ENCODE measurements at places on chromosomes 3 and 15.

GRCh38 chr15:52243286-52243685 is 52.1 kb upstream of the GNB5 start:
- DNase-seq = no peak

GRCh38 chr3:76369170-76369569 is 583.8 kb upstream of the ZNF717 start:
- DNase-seq = no peak

DNA sequence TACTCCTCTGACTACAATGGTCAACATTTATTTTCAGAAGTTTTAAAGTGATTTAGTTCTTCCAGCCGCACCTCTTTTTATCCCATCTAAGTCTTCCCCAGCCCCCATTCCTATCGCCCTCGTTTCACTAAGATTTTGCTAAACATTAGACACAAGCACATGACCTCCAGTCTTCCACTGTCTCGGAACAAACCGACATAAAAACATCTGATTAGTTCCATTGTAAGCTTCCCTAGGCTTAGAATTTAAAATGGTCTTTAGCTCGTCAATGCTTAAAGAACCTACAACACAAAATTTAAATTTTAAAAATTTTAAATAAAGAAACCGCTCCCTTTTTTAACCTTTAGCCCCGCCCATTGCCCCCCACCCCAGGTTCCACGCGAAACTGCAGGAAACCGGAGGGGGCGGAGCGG is 284 bp upstream of the TSC22D2 start:
- DNase-seq = no peak

GRCh38 chr15:98671060-98672008 is 23.0 kb downstream of the IGF1R start:
- DNase-seq = no peak

DNA sequence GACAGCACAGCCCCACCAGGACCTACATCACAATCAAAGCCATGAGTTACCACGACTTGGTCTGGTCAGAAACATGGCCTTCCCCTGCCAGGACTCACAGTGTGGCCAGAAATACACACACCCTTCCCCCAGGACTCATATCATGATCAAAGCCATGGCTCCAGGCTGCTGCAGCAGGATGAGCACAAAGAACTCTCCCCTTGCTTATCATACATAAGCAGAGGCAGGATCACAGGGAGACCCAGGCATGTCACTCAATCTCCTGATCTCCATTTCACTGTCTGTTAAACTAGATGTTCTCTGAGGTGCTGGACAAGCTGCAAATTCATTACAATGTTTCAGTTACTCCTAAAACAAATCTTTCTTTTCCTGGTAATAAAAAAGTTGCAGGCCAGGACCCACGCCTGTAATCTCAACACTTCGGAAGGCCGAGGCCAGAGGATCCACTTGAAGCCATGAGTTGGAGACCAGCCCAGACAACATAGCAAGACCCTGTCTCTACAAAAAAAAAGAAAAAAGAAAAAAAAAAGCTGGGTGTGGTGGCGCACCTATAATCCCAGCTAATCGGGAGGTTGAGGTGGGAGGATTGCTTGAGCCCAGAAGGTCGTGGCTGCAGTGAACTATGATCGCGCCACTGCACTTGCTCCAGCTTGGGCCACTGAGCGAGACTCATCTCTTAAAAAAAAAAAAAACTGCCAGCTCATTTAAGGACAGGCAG is 1.2 kb downstream of the PFKFB4 start:
- no peak for DNase-seq

DNA sequence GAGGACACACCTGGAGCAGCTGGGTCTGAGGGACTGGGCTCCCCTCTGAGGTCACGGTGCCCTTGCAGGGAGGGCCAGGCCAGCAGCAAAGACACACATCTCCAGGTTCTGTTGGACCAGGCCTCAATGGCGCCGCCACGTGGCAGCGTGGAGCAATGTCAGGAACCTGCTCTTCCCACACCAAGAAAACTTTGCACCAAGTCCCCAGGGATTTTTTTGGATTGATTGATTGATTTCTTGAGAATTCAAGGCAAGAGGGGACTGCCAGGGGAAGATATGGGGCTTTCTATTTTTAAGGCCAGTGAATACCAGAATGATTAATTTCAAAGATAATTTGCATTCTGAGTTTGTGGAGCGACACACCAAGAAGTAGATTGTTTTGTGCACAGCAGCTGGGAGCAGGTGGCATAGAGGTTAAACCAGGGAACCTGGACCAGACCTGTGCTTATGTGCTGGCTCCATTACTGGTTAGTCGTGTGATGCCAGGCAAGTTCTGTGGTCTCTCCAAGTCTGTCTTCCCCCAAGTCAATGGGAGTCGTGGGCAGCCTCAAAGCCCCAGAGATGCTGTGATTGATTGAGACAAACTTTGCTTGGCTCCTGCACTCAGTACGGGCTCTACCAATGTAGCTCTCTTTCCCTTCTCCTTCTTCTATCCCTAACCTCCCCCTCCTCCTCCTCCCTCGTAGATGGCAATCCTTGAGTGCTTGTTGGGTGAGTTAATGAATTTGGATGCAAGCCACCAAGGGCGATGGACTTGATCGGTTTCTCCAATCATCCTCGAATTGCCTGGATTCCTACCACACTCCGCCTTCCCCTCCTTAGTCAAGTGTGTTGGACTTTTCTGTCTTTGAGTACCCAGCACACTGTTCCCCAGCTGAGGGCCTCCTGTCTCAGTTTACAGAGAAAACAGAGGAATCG is 96.2 kb upstream of the TRPM1 start:
- no peak for DNase-seq

GRCh38 chr15:101480613-101481380 is 8.7 kb downstream of the PCSK6 start:
- no peak for DNase-seq

DNA sequence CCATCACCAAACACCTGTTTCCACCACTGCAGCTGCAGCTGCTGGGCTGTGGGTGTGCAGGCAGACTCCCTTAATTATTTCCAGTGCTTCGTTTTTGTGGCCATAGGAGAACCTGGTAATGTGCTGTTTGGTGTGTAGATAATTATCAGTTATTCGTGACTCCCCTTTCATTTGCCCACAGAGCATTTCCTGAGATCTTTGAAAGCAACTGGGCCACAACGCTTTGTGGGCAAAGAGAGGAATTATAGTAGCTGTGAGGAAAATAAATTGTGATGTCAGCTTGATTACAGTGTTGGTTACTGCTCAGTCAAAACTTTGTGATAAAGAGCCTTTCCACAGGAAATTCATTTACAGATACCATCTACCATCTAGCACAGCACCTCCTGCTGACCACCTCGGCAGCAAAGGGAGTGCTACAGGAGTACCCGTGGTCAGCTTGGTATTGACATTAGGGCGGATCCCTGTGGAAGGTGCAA is 193.3 kb upstream of the SLCO3A1 start:
- no peak for DNase-seq

DNA sequence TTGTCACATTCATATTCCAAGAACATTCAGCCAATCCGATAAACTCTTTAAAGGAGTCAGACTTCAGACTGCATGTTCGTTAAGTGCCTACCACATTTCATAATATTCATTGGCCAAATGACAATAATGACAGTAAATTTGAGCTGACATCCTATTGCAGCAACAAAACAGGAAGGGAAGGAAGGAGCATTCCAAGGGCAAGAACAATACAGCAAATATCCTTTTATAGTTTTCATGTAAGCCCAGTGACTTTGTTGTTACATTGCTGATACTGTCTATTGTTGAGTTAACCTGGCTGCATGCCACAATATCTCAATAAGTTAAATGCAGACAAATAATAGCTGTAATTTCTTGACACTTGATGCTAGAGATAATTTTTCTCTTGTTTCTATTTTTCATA is 16.4 kb upstream of the CBLB start:
- no peak for DNase-seq

DNA sequence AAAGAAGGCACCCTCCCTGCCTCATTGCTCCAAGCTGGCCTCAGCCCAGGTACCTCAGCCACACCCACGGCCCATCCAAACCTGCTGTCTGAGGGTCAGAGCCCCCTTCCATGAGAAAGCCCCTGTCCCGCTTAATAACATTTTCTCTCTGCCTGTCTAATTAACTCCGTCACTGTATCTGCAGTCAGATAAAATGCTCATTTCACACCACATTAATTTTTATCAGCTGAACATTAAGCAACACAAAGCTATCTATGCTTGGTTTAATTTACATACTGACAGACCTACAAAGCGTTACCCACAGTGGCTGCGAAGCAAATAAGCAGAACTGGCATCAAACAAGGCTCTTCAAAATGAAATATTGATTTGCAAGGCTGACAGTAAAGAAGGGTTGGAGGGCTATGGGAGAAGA is 309.8 kb upstream of the ICE2 start:
- no peak for DNase-seq

DNA sequence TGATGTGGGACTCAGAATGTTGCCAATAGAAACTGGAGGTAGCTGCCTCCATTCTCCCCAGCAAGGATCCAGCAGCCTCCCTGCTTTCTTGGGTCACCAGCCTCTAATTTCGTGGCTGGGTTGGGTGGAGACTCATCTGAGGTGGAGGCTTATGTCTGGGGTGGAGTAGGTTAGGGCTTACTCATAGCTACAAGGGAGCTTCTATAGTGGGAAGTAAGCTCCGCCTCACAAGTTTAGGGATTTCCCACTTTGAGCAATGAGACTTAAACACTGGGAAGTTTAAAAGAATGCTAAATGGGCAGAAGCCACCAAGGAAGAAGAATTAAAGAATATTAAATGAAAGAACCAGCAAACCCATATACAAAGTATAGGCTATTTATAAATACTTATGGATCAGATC is 63.8 kb downstream of the GJD2 start:
- DNase-seq = no peak

- no peak for DNase-seq
These were observed 392.5 kb upstream of the RARB start for GRCh38 chr3:25035526-25035925.

- DNase-seq = peak; percentile 69
These were observed 6.5 kb downstream of the CSRNP1 start for GRCh38 chr3:39146611-39147591.

- DNase-seq = no peak
These were observed 43.4 kb upstream of the NLGN1 start for GRCh38 chr3:173354124-173354523.

DNA sequence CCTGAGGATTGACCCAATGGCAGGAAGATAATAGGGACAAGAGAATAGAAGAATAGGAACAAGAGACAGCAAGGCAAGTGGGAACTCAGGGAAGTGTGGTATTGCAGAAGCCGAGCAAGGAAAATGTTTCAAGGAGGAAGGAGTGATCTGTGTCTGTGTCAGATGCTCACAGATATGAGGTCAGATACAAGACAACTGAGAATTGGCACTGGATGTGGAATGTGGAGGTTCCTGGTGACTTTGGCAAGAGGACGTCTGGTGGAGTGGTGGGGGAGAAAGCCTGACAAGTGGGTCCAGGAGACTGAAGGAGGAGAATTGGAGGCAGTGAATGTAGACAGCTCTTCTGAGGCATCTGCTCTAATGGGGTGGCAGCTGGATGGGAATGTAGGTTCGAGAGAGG is 24.1 kb downstream of the GYG1 start:
- no peak for DNase-seq

- peak; percentile 2 for DNase-seq
These were observed 818 bp downstream of the SLC4A7 start for GRCh38 chr3:27483117-27484014.

DNA sequence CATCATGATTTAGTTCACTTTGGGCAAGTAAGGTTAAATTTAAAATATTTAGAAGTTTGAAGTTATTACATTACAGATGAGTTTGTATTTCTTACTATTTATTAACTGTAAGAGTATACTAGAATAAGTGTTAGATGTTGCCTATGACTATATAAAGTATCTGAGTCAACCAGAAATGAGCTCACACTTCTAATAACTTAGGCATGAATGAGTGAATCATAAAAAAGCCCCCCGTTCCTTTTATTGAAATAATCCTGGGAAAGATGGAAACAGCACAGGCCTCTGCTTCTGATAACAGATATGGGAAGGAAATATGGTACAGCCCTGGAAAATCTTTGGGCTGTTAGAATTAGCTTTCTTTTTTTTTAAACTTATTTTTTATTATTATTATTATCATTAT is 66.6 kb upstream of the TGFBR2 start:
- DNase-seq = no peak

- DNase-seq = no peak
These were observed 175.6 kb downstream of the GHSR start for GRCh38 chr3:172272698-172273097.

DNA sequence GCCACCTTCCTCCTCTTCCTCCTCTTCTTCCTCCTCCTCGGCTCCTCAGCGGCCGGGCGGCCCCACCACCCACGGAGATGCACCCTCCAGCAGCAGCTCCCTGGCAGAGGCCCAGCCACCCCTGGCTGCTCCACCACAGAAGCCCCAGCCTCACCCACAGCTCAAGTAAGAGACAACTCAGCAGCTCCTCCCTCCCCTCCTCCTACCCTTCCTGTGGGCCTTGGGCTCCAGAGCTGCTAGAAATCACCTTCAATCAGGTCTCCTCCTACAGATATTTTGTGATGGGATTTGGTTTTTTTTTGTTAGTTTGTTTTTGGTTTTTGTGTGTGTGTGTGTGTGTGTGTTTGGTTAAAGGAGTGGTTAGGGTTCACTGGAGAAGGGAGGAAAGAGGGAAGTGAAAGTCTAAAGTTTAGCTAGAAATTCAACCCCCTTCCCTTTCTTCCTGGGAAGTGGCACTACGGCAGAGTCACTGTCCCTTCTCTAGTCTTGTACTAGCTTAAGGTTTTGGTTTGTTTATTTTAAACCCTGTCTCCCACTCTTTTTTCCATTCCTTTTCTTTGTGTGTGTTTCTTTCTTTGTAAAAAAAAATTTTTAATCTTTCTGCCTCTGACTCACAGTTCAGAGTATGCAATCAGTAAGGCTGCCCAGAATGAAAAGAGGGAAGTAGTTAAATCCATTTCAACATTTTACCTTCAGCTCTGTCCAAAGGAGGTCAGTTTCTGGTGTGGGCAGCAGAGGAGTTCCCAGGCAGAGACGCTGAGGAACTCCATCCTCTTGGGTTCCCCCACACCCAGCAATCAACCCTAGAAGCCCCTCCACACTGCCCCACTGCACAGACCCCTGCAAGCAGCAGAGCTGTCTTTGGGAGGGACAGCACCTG is 29.0 kb upstream of the TIMP4 start:
- peak; percentile 8 for DNase-seq

GRCh38 chr3:55491296-55491816 is 4.2 kb upstream of the WNT5A start:
- DNase-seq = no peak

DNA sequence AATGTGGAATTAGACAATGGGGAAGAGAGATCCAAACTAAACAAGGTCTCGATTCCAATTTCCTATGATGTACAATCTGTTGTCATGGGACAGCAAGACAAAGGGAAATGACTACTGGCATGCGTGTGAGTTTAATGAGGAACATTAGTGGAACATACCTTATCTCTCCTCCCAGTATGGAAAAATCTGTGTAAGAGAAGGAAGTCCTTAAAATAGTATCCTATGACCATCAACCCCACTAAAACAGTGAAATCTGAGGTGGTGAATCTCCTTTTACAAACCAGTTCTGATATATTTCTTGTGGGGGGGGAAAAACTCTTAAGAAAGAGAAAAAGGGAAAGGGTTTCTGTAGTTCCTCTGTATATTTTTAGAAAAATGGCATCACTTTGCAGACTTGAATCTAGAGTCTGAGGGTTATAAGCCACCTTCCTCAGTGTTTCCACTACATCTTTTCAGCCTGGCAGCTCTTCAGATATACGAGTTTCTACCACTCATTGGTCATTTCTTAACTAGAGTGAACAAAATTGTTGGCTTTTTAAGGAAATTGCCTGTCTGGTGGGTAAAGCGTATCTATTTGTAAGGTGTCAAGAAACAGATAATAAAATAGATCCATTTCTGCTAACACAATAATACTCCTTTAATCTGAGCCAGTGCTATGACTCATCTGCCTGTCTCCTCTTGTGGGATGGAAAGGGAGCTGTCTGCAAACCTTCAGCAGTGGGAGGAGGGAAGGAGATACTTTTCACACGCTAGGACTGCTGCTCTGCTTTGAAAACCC is 3.0 kb upstream of the TNFAIP8L3 start:
- DNase-seq = no peak
